ENCODE measurements at places on chromosomes 6 and 20. TPM values are rescaled to one million over a fixed set of nuclear protein-coding genes. Genes with fewer than 3 reads are reported as not detected.

- DNase-seq = no peak
Measured at GRCh38 chr20:45489083-45489531, 19.6 kb downstream of the WFDC2 start.

DNA sequence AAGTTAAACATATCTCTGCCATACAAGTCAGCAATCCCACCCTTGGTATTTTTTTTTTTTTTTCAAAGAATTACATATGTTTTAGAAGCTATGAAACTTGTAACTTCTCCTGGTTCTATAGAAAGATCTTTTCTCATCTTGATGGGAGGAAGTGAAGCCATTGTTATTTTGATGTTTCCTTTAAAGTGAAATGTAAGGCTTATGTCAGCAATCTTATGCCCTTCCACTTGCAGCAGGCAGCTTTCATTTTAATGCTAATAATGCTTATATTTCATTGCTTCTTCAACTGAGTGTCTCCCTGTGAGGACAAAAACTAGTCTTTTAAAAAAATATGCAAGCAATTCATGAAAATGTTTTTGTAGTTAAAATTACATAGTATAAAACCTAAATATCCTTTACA is 1614.7 kb downstream of the KHDRBS2 start:
- DNase-seq = no peak

- no peak for DNase-seq
Measured at GRCh38 chr6:34514593-34515472, 41.3 kb downstream of the SPDEF start.

- no peak for DNase-seq
Measured at GRCh38 chr20:5364136-5364821, 47.5 kb upstream of the PROKR2 start.

DNA sequence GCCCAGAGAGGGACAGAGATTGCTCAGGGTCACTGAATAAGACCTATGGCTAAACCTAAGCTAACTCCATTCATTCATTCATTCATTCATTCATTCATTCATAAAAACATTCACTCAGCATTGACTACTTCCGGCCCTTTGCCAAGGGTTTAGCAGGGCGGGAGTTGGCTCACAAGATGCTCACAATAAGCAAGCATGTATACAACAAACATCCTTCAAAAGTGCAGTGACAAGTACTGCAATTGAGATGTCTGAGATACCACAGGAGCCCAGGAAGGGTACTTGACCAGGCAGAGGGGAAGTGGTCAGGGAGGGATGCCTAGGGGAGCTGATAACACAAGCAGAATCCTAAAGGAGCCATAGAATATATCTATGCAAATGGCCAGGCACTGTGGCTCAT is 18.2 kb upstream of the KIAA1755 start:
- DNase-seq = no peak

Gene SIGLEC1
- total RNA-seq = not detected

DNA sequence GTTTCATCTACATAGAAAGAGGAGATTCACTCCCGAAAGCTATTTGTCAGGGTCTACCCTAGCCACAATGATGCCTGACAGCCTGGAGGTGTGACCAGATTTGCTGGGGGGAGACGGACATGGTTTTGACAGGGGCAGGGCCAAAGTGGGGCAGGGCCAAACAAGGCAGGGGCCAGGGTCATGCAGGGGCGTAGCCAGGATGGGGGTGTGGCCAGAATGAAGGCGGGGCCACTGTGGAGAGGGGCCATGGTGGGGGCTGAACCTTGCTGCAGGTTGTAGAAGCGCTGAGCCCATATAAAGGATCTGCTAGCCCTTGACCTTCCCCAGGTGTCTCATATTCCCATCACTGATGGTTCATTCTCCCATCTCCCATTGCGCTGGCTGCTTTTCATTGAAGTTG is 184.1 kb upstream of the SULF2 start:
- DNase-seq = no peak

GRCh38 chr6:136740050-136740974 is 52.0 kb downstream of the MAP3K5 start:
- DNase-seq = no peak

- DNase-seq = no peak
Measured at GRCh38 chr20:63224412-63225081, 8.6 kb upstream of the YTHDF1 start.

Gene TMEM170B
- total RNA-seq = 1.3 TPM

- DNase-seq = no peak
Measured at GRCh38 chr6:89650579-89650978, 12.0 kb upstream of the LYRM2 start.

- no peak for DNase-seq
Measured at GRCh38 chr6:21208796-21209186, 384.8 kb upstream of the SOX4 start.

Gene KIFC1
- 89.3 TPM for total RNA-seq

Gene TRIM40
- not detected for total RNA-seq

Gene UST
- total RNA-seq = 2.2 TPM

GRCh38 chr20:59371431-59371830 is 71.0 kb downstream of the EDN3 start:
- DNase-seq = no peak

DNA sequence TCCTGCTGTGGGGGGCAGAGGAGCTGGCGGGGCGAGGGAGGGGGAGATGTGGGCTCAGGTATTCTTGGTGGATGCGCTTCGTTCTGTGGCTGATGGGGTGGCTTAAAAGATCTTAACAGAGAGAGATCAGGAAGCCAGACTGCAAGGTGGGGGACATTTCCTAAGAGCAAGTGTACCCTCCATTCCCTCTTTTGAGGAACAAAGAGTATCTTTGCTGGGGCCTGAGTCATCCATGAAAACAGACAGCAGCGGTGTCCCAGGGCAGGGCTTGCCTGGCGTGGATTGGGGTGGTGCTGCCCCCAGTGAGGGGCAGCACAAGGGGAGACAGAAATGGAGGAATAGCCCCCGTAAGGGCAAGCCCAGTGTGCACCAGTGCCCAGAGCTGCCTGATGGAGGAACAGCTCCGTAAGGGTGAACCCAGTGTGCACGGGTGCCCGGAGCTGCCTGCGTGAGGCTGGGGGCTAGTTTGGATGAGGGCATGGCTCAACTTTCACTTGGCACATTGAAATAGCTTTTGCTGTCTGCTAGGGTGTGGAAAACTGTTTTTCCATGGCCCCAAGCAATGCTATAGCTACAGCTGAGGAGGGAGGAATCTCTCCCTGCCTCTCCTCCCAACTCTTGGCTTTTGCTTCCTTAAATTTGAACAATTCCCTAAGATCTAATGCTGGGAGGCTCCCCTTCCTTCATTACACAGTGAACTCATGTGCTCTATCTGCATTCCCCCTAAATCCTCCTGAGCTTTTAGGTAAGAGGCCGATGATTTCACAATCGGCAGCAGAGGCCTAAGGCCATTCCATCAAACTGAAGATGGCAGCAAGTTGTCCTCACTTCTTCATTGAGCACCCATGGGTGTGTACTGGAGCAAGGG is 12.9 kb downstream of the MAPK13 start:
- no peak for DNase-seq

DNA sequence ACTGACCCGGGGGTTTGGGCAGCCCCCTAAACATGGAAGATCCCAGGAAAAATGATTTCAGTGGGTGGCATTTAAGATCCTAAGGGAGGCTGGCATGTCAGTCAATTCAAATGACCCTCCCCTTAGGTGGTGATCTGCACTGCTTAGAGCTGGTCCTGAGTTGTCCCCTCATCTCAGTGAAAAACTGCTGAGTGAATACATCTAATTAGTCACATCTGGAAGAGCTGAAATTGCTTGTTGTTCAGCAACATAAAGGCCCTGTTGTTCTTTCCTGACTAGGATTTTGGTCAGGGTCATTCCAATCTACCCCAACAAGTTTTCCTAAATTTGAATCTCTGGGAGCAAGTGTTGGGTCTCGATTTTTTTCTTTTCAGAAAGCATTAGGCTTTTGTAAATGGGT is 126.4 kb downstream of the LCA5 start:
- DNase-seq = no peak

DNA sequence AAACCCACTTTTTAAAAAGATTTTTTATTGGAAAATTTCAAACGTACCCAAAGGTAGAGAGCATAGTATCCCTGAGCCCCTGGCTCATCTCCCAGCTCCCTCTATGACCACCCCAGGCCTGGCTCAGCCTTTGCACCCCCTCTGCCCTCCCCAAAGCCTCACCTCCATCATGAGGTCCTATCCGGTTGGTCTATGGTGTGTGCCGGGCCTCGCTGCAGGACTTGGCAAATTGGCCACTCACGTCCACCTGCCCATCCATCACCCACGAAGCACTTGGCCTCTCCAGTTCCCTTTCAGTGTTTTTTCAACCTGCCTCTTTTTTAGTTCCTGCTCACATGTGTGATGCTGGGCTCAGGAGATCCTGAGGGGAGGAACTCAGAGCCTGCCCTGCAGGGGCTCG is 147.4 kb downstream of the CDH4 start:
- no peak for DNase-seq

Gene ZNF165
- 4.6 TPM for total RNA-seq

- DNase-seq = no peak
Measured at GRCh38 chr6:120966321-120966720, 368.0 kb downstream of the TBC1D32 start.
